ENCODE measurements at places on chromosomes 13 and 19.

DNA sequence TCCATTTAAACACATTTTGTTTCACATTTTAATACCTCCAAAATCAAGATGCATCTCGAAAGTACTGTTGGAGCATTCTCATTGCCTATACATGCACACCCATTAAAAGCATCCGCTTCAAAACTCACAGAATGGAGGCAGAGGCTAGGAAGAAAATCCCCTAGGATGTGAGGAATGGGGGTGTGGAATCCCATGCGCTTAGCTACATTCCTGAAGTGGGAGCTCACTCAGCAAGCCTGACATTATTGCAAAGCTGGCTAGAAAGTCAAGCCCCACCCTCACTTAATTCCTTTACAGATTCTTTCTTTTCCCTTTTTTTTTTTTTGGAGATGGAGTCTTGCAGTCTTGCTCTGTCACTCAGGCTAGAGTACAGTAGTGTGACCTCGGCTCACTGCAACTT lies 4.6 kb upstream of the FAM32A start:
- DNase-seq: peak; percentile 70

GRCh38 chr13:47480951-47481350 lies 520.1 kb downstream of the SUCLA2 start:
- DNase-seq: no peak

DNA sequence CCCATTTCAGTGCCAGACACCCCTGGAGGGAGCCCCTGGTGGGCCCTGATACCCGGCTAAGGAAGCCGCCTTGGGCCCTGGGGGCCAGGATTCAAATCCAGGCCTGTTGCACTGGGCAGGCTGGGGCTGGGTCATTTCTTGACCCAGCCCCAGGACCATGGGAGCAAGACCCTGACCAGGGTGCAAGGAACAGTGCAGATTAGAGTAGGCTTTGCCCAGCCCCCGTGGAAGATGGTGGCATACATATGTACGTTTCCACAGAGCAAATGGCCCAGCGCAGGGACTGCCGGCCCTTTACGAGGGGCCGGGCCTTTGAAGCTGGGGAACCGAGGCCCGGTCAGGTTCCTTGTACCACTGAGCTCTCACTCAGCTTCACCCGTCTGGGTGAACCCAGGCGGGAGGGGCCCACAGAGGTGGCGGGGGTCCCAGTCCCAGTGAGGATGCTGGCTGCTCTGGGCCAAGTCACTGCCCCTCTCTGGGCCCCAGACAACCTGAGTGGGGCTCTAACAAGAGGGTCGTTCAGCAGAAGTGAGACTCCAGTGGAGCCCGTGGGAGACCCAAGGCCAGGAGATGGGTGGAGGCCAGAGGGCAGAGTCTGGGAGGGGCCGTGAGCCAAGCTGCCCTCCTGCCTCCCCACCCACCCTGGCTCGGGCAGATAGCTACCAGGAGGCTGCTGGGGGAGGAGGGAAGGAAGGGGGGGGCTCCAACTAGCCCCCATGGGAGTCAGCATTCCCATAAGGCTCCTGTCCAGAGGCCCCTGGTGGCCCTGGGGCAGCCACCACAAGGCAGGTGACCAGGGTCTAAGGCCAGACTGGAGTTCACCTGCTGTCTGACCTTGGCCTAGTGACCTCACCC lies 2.7 kb downstream of the MKNK2 start:
- DNase-seq: no peak

- DNase-seq: no peak
Measured at GRCh38 chr19:335486-336066, 9.0 kb downstream of the MIER2 start.

GRCh38 chr19:41533671-41534215 lies 42.2 kb upstream of the CEACAM21 start:
- DNase-seq: no peak

DNA sequence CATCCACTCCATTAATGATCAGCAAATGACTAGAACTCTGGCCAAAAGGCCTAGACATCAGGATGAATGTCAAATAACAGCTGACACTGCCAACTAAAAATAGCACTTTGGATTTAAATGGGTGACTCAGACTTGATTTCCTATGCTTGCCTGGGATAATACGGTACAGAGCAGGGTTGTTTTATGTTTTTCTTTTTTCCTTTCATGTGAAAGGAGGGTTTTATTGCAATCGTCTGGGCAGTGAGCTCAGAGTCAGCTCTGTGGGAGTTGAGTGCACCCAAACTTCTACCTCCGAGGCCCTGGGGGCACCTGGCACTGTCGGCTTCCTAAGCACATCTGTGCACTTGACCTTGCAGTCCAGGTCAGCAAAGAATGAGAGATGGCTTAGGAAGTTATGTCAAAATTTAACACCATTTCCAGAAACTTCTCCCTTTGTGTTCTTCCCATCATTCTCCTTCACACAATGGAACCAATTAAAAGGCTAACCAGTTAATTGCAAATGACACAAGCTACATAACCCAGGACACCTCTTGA lies 134.1 kb downstream of the LACC1 start:
- DNase-seq: peak; percentile 72

GRCh38 chr13:33296793-33297425 lies 11.4 kb upstream of the STARD13 start:
- peak; percentile 68 for DNase-seq

GRCh38 chr13:72737033-72737432 lies 9.3 kb downstream of the BORA start:
- no peak for DNase-seq

DNA sequence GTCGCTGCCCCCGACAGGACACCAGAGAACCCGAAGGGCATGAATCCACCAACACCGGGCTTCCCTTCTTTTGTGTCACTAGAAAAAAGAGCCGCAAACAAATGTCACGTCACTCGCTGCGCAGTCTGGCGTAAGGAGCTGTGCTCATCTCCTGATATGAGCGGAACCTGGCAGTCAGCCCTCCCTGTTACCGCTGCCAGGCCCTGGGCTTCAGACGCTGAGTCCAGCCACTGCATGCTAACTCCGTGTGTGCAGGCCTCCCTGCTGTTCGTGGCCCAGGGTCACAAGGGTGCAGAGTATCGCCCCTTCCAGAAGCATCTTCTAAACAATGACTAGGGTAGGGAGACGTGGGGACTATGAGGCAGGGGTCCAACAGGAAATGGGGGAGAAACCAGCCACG lies 71.3 kb downstream of the SLC7A1 start:
- DNase-seq: no peak

DNA sequence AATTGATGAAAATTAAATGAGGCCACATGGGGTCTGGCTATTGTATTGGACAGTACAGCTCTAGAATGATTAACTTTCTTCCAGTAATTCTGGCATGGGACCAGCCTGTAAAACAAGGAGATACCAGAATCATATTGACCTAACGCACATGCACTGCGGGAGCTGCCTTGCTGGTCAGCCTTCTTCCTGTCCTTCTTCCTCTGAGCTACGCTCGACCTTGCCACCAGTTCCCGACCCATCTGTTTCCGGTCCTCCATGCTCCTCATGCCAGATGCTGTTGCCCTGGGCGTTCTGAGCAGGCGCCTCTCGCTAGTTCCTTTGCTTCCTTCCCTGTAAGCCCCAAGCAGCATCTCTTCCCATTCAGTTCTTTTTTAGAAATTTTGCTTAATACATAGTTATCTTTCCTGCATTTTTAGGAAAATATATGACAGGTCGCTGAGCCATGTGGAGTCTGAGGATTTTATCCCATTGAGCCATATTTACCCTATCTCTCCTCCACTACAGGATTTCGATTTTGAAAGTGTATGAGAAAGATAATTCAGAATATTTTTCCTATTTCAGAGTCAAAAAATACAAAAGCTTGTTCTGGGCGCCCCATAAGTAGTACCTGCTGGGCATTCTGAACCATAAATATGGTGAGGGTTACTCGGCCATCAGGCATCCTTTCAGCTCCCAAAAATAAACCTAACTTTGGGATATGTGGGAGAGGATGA lies 38.6 kb downstream of the TNFRSF19 start:
- DNase-seq: peak; percentile 60

DNA sequence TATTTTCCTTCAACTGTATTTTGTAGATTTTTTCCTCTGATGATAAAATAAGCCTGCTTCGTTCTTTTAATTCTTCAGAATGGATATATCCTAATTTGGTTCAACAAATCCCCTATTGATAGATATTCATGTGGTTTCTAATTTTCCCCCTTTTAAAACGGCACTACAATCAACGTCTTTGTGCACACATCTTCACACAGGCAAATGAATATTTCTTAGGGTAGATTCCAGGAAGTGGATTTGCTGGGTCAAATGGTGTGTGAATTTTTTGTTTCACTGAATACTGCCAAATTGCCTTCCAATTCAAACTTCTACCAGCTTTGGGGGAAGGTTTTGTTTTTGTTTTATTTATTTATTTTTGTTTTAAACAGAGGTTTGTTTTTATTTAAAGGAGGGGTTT lies 287.2 kb downstream of the FOXO1 start:
- DNase-seq: no peak

DNA sequence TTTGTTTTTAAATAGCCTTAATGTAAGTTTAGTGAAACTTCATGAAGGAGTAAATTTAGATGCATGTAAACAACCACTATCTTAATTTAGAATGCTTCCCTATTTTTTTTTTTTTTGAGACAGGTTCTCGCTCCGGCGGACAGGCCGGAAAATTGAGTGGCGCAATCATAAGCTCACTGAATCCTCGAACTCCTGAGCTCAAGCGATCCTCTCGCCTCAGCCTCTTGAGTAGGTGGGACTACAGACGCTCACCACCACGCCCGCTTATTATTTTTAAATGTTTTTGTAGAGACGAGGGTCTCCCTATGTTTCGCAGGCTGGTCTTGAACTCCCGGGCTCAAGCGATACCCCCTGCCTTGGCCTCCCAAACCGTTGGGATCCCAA lies 1.6 kb downstream of the TEX30 start:
- DNase-seq: no peak

GRCh38 chr19:43790587-43790986 lies 9.8 kb upstream of the KCNN4 start:
- no peak for DNase-seq

DNA sequence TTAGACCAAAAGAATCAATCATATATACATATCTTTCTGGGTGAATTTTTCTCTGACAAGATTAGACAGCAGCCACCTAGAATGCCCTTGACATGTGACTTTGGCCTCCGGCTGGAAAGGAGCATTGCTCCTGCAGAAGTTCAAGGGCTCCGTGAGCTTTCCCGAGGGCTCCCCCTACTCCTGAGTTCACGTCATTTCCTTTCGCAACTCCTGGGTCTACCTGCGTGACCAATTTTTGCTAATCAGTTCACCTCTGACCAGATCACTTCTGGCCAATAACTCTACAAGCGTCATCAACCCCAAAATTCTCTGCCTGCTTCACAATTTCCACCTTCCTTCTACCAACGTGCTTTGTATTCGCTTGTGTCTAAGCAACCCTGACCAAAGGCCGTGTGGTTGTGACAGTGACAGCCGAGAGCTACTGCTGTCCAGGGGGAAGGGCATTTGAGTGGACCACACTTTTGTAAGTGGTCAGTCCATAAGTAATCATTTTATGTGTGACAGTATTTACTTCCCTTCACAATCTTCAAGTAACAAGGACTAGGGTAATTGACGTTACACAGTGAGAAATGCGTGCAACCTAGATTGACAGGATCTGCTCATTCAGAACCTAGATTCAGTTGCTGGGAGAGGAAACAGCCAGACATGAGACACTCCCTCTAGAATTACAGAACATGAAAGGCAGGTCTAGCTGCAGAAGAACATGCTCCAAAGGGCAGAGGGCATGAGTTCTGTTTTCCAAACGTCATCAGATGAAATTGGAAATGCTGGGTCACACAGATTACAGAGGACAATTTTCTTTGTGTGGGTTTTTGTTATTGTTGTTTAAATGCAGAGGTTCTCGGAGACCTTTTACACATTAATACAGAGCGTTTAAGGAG lies 145.9 kb upstream of the SPACA7 start:
- DNase-seq: no peak

DNA sequence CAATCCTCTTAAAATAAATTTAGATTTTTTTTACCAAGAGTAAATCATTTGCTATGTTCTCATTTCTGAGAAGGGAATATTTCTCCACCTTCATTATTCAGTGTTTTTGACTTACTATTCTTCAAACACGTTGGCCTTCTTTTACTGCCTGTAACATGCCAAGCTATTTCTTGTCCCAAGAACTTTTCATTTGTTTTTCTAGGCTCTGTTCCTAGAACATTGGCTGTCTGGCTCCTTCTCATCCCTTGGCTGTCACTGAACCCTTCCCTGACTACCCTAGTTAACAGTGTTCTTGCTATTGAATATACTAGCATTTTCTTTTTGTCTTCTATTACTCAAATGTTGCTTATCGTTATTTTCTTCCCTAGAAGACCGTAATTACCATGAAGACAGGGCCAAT lies 248.1 kb downstream of the ITGBL1 start:
- no peak for DNase-seq

Data from fibroblast of villous mesenchyme (primary cell).